ENCODE measurements at places on chromosomes 5 and 9.
A peak's percentile ranks its signal among the peaks of the same experiment; 100 is the strongest.

- peak; percentile 1 for DNase-seq
Observed at GRCh38 chr5:15320871-15321270, 179.1 kb upstream of the FBXL7 start.

- DNase-seq, result no peak
Observed at GRCh38 chr9:109512170-109512756, 14.2 kb upstream of the PTPN3 start.

DNA sequence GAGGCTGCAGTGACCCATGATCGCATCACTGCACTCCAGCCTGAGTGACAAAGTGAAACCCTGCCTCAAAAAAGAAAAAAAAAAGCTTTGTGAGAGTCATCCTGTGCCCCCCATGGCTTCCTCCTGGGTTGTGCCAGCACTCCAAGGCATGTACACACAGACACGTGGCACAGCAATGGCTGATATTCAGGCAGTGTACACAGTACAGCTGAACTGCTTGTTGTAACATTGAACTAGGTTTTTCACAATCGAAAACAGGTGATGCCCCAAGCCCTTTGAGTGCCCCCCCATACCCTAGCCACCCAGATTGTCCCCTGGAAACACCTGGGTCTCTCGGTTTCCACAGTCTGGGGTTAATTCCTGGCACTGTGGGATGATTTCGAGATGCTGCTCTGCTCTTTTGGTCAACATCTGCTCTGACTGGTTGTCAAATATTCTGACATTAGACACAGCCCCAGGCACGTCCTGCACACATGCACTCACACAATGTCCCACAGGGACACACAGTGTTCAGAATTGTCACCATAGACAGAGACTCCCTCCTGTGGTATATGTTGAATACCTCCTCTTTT lies 9.2 kb downstream of the SPINK4 start:
- no peak for DNase-seq

- peak; percentile 67 for DNase-seq
Observed at GRCh38 chr9:127878001-127878651, 651 bp upstream of the AK1 start.

DNA sequence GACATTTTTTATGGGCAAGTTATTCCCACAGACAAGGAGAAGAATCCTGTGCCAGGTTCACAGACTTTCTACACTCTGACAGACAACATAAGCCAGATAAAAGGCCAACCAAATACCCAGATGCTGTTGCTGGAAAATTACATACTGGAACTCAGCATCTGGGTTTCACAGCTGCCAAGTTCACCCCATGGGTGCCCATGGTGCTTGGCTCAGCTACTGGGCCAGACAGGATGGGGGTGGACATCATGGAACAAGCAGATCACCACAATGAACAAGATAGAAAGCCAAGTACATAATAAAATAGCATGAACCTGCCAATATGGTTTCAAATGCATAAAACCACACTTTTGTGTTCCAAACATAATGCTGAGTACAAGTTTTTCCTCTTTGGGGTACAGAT lies 999.8 kb downstream of the NR2F1-AS1 start:
- no peak for DNase-seq

- peak; percentile 11 for DNase-seq
Observed at GRCh38 chr9:76904661-76905457, 1.1 kb downstream of the PRUNE2 start.

GRCh38 chr9:128250839-128251731 lies 24.7 kb downstream of the GOLGA2 start:
- no peak for DNase-seq

DNA sequence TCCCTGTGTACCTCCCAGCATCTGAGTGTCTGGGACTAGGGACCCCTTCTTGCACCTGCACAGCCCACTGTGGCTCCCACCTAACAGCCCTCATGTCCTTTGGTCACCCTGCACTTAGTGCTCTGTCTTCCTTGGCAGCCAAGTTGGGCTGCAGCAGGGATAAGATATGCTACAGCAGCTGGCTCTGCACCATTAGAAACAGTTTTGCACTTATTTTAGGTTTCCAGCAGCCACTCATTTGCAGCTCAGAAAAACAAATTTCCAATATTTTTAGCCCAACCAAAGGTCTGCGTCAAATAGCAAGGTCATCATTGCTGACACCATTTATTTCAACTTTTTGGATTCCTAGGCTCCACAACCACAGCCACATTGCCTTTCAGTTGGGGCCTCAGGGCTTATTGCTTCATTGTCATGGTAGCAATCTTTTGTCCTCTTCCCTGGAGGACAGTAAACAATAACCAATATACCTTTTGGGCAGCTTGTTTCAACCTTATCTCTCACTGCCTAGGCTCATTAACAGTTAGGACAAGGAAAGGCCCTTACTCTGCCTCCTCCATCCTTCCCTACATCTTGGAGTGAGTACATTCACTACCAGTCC lies 263.9 kb downstream of the COX7C start:
- no peak for DNase-seq

GRCh38 chr9:18863791-18864190 lies 169.2 kb downstream of the SAXO1 start:
- no peak for DNase-seq
